ENCODE measurements at places on chromosomes 13 and 19. TPM values are rescaled to one million over a fixed set of nuclear protein-coding genes. Genes with fewer than 3 reads are reported as not detected.

The IZUMO2 gene
- not detected for total RNA-seq

The C19orf85 gene
- total RNA-seq = not detected

The THSD8 gene
- total RNA-seq = 2.5 TPM

- no peak for DNase-seq
Measured at GRCh38 chr13:95477187-95477586, 75.3 kb upstream of the CLDN10 start.

GRCh38 chr13:50942630-50943311 lies 33.2 kb downstream of the RNASEH2B start:
- DNase-seq = no peak

DNA sequence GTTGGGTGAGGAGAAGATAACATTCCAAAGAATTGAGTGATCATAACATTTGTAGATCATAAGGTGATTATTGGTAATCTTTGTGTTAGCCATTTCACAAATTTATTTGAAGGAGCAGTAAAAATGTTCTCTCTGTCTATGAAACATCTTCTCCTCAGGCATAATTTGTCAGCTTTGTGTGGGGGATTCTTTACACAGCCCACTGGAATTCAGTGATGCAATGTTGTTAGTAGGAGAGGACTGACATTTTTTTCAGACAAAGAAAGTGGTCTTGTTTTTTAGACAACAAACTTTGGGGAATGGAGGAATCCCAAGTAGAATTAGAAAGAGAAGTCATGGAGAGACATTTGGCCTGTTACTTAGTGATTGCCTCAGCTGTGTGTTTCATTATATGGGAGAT lies 100.3 kb downstream of the ITGBL1 start:
- no peak for DNase-seq

DNA sequence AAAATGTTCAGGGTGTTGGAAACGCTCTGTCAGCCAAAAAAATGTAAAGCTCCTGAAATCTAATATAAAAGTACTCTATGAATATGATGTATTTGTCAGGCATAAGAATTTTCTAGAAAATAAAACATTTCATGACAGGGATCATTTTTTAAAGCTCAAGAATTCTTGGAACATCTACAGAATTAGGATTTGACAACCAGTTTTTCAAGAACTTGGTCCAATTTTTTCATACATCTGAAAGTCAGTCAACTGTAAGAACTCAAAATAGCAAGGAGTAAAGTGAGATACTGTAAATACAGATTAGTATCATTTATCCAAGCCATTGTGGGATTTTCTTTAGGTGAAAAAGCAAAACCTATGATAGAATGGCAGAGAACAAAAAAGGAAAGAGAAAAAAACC lies 41.6 kb upstream of the CLDN10 start:
- no peak for DNase-seq

DNA sequence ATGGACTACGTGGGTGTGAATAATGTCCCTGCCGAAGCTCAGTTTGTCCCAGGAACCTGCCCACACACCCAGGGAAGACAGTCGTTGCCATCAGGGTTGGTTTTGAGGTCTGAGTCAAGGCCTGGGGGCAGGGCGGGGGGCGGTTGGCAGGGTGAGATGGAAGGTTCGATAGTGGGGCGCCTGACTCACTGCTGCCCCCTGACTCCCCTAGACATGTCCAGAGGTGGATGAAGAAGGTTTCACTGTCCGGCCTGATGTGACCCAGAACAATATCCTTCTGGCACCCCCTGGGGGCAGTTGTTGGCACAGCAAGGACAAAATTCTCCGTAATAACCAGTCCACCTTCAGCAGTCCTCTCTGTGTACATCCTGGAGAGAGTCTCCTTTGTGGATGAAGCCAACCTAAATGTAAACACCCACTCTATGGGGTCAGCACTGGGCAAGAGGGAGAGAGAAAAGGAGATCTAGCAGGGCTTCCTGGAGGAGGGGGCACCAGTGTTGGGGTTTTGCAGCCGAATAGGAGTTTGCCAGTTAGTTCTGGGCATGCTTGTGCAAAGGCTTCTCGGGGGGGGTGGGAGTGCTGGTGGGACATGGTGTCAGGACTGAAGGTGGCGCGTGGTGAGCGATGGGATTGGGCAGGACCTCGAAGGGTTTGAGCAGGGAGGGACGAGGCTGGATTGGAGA lies 19.6 kb upstream of the B3GNT3 start:
- DNase-seq = no peak

GRCh38 chr13:22061371-22061805 lies 390.5 kb downstream of the FGF9 start:
- DNase-seq = no peak

DNA sequence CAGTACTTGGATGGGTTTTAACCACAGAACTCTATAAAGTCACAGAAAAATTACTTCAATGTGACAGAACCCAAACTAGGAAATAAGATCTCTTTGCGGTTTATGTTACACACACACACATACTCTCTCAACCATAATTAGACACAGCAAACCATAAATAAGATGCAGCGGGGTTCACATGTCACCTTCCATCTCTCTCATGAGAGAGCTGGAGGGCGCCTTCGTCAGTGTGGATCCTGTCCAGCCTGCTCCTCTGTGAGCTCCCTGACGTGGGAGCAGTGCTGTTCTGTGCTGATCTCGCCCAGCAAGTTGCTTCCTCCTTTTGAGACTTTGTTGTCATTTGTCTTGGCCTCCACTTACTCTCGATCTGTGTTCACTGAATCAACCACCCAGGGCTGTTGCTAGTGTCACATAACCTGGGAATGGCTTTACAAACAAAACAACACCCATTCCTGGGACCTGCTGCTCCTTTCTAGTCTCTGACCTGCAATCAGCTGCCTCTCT lies 204.9 kb upstream of the KL start:
- DNase-seq = no peak

- peak; percentile 27 for DNase-seq
Measured at GRCh38 chr13:19586904-19587634, 25.7 kb upstream of the TPTE2 start.

The F10 gene
- total RNA-seq = 5.4 TPM

DNA sequence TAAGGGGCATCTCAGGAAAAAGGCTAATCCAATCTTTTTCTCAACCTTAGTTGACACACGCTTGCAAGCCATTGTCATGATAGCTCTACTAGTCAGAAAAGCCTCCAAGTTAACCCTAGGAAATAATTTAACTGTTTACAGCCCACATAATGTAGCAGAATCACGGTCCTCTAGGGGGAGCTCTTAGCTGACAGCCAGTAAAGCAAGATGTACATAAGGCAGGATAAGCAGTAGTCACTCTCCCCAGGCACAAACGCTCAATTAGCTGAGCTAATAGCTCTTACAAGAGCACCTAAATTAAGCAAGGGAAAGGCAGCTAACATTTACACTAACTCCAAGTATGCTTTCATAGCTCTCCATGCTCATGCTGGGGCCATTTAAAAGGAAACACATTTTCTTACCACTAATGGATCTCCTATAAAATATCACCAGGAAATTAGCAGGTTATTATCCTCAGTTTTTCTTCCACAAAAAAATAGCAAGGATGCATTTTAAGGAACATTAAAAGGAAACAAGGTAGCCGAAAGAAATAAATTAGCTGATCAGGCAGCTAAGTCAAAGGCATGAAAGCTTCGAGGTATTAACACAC lies 33.7 kb upstream of the ZSCAN5A start:
- DNase-seq = no peak

- no peak for DNase-seq
Measured at GRCh38 chr13:73036566-73036965, 22.2 kb upstream of the KLF5 start.

- DNase-seq = no peak
Measured at GRCh38 chr19:28401739-28402424, 811.1 kb downstream of the UQCRFS1 start.

The PNMA8B gene
- total RNA-seq = 0.53 TPM

The PSPN gene
- total RNA-seq = 0.51 TPM

The TPTE2 gene
- total RNA-seq = not detected
